Activated naive CD4-positive, alpha-beta T cell treated with Interleukin-2 at 50 U/mL for 16 hours (primary cell): ENCODE measurements at places on chromosomes 13 and 19.

DNA sequence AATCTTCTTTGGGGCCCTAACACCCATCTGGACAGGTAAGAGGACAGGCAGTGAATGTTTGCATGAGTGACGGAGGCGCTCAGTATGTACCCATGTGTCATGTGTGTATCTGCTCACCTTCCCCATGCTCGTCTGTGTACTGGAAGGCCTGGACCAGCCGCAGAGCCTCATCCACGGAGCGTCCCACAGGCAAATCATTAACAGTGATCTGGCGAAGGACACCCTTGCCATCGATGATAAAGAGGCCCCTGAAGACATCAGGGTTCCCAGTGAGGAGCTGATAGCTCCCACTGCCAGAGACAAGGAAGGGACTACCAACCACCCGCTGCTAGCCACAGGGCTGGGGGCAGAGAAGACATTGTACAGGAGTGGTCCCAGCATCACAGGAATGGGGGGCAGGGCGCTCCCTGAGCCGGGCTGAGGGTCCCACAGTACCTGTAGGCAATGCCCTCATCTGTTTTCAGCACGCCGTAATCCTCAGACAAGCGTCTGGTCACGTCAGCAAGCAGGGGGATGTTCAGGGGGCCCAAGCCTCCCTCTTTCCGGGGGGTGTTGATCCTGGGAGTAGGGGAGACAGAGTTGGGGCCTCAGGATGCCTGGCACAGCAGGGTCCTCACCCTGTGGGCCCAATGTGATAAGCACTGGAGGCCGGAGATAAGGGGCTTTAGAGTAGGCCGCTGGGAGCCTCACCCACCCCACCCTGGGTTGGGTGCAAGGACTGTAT is 1.7 kb downstream of the PRDX2 start:
- DNase-seq = no peak

DNA sequence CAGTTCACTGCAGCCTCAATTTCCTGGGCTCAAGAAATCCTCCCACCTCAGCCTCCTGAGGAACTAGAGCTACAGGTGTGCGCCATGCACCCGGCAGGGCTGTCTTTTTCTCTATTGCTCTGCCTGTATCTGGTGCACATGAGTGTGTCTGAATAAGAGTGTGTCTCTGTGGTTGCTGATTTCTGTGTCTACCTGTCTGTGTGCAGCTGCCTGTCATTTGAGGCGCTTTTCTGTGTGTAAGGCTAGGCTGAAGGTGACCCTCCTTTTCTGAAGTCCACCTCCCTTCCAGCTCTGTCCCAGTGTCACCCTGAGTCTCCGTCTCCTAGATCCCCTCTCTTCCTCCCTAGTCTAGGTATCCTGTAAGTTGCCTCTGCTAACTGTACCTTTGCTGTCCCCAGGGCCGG is 1.5 kb upstream of the PRR12 start:
- no peak for DNase-seq

GRCh38 chr19:52646571-52647217 is 8.5 kb upstream of the ZNF83 start:
- no peak for DNase-seq

DNA sequence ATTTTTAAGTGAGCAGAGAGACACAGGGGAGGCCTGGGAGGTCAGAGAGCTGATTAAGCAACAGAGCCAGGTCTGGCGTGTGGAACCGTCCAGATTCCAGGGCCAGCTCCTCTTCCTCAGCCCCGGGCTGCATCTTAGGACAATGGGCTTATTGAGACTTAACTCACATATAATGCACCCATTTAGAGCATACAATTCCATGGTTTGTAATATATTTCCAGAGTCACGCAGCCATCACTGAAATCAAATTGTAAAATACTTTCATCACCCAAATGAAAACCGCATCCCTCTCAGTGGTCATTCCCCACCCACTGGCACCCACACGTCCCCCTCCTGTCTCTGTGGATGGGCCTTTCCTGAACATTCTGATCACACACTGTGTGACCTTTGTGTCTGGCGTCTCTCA is 2.1 kb upstream of the HMG20B start:
- no peak for DNase-seq

DNA sequence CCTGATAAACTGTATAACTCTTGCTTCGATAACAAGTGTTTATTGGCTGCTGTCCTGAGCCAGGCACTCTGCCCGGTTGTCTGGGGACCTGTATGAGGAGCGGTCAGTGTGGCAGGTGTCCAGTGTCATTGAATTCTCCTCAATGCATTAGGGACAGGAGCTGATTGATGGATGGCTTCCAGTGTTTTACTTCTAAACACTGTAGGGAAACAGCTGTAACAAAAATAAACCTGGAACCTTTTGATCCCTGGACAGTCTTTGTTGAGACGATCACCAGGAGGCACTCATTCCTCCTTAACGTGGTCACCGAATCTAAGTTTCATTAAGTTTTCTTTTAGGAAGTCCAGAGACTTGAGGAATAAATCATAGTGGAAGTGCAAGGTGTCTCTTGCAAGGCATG is 17.9 kb downstream of the UBAC2 start:
- no peak for DNase-seq

DNA sequence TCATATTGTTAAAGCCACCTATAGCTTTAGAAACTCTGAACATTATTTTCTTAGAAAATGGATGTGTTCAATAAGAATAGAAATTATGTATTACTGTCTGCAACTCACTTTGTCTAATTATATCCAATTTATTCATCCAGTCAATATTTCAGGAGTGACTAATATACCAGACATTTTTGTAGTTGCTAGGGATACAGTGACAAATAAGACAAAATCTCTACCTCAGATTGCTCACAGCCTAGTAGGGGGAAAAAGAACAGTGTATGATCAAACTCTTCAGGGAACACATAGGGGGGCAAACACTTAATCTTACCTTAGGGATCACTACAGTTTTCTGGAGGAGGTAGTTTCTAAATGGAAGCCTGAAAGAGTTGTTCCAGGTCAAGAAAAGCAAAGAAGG is 8.6 kb downstream of the BRCA2 start:
- DNase-seq = no peak

DNA sequence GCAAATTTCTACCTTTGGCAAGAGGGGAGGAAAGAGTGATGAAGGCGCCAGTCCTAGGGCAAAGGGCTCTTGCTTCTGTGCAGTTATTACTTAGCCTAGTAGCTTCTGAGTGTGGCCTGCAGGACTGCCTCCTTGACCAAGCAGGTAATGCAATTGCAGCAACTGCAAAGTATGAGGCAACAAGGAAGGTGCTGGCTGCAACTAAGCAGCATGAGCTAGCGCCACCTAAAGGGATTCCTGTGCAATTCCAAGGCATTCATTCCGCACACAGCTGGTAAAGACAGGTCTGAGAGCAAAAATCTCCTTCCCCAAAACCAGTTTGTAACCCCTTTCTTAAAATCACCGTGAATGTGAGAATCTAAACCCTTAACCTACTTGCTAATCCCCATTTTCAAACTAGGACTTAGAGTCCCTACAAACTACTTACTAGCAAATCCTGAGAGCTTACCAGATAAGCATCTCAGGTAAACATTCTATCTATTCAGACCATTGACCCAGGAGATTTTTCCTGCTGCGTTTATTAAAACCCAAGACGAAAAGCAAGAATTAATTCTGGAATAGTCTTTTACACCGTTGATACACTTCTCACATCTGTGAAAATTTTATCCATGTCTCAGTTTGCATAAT is 62.9 kb downstream of the DCT start:
- DNase-seq = no peak

DNA sequence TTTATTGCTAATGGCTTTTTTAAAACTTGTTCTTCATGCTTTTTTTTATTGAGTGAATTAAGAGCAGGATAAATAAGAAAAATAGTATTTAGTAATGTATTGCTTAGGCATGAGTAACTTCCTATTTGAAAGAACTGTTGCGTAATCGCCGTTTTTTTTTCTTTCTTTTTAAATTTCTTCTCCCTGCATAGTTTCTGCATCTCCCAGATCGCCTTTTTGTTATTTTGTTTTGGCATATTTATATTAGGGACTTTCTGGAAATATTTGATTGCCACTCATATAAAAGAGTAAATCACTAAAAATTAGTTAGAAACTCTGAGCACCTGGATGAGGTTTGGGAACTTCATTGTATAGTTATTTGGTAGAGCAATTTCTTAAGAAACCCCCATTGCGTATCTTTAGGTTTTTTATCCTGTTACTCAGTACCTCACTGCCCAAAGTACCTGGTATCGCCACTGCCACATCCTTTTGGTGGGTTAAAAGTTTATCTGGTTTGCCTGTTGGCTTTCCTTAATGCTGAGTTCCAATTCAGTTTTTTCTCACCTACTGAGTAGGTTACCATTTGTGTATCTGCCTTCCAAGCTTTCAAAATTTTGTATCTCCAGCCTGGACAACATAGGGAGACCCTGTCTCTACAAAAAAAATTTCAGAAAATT is 36.2 kb upstream of the LPAR6 start:
- DNase-seq = no peak

DNA sequence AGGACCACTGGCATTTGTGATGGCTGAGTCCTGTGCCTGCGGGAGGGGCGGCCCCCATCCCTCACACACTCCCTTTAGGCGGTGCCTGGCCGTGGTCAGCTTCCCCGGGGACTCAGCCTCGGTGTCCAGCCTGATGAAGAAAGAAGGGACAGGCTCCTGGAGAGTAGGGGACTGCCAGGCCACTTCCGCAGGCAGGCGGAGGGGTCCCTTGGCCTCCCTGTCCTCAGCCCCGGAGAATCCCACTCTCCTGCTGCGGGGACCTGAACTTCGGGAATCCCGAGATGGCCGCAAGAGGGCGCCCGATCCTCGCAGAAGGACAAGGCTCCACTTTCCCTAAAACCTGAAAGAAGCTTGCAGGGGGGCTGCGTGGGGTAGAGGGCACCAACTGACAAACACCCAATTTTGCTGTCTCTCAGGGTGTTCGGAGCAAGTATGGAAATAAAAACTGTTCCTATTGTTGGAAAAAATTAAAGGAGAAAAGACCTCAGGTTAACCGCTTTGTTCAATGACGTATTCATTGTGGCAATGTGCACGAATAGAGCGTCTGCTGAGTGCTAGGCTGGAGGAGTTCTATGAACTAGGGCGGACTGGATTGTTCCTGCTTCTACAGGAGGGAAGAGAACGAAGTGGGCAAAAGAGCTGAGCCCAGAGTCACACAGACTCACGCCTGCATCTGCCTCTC is 297.3 kb downstream of the ZNF536 start:
- DNase-seq = peak; percentile 43
